ENCODE measurements at places on chromosomes 3 and 15.

- H3K27me3 ChIP-seq: peaks cover 59% of the 10 kb centered on the region
- H3K4me1 ChIP-seq: peaks cover 10% of the 10 kb centered on the region
- no peak for DNase-seq
- H3K27ac ChIP-seq: peak overlapping the region; percentile 4
- no peak overlapping the region for H3K4me3 ChIP-seq
Observed at GRCh38 chr3:39808467-39809180, 785 bp upstream of the MYRIP start.

GRCh38 chr15:65318870-65319356 is 14.4 kb downstream of the RNU5B-1 start:
- no peaks in the 10 kb centered on the region for H3K36me3 ChIP-seq
- no peak overlapping the region for H3K4me3 ChIP-seq
- no peaks in the 10 kb centered on the region for H3K27me3 ChIP-seq
- H3K4me1 ChIP-seq: no peaks in the 10 kb centered on the region

DNA sequence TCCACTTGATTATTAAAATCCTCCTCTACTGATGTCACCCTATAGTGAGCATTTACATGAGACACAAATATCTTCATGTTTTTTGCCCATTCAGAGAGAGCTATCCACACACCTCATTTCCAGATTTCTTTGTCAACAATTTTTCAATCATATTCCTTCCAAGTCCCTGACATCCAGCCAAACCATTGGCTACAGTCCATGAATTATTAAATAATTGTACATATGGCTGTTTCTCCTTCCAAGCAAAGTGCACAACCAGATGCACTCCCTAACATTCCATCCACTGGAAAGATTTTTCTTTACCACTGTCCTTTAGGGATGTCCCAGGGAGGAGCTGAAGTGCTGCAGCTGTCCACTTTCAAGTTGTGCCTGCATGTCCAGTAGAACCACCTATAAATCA is 328.0 kb upstream of the MDFIC2 start:
- no peak for DNase-seq
- H3K36me3 ChIP-seq: no peaks in the 10 kb centered on the region
- no peaks in the 10 kb centered on the region for H3K4me1 ChIP-seq
- H3K27ac ChIP-seq: no peak overlapping the region
- H3K4me3 ChIP-seq: no peak overlapping the region

DNA sequence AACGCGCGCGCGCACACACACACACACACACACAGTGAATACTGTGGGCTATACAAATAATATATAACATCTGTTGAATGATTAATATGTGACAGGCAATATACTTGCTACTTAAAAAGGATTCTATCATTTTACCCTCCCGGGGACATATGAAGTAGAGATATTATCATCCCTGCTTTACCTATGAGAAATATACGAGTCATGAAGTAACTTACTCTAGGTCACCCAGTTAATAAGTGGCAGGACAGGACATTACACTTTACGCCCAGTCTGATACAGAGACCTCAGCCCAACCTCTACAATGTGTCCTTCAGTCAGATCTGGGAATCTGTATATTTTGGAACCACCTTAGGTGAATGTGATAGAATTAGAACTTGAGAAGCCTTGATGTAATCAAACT is 55.4 kb downstream of the CCDC54 start:
- peaks cover 6% of the 10 kb centered on the region for H3K4me1 ChIP-seq
- H3K4me3 ChIP-seq: no peak overlapping the region
- H3K27ac ChIP-seq: no peak overlapping the region

DNA sequence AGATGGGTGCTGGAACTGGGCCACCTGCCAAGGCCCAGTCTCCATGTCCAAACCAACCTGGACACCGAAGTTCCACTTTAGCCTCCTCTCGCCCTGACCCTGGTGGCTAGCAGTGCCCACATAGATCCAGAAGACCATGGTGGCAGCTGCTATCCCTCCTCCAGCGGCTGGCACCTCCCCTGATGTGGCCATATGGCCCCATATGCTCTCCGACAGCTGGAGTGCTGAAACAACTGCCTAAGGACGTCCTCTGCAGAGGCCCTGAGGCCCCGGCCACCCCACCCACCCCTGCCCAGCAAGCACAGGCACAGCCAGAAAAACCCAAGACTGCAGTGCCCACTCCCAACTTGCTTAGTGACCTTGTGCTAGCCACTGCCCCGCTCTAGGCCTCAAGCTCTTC is 182.3 kb upstream of the LINGO1 start:
- no peak for DNase-seq
- H3K4me1 ChIP-seq: no peaks in the 10 kb centered on the region
- no peaks in the 10 kb centered on the region for H3K36me3 ChIP-seq
- H3K27ac ChIP-seq: no peak overlapping the region
- H3K4me3 ChIP-seq: no peak overlapping the region

- no peaks in the 10 kb centered on the region for H3K4me1 ChIP-seq
- H3K27ac ChIP-seq: no peak overlapping the region
- no peaks in the 10 kb centered on the region for H3K36me3 ChIP-seq
- H3K27me3 ChIP-seq: no peaks in the 10 kb centered on the region
Observed at GRCh38 chr15:35530698-35531097, 15.3 kb downstream of the DPH6 start.

DNA sequence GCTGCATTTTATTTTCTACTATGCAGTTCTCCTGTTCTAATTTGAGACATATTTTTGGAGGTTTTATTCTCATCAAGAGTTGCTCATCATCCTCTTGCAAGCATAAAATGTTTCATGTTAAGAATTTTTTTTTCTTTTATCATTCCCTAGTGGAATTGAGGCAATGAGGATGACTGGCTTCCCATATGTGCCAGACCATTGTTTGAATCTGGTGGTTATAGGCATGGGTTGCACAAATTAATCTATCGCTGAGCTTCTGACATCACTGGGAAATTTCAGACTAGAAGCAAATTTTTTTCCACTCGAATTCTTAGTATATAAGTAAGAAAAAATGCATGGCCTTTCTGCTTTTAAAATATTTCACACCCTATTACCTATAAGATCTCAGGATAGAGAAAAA is 279.1 kb upstream of the PLSCR5 start:
- no peaks in the 10 kb centered on the region for H3K36me3 ChIP-seq
- no peaks in the 10 kb centered on the region for H3K27me3 ChIP-seq
- H3K4me1 ChIP-seq: no peaks in the 10 kb centered on the region

GRCh38 chr15:101024706-101025500 is 105.7 kb downstream of the LRRK1 start:
- no peaks in the 10 kb centered on the region for H3K27me3 ChIP-seq
- no peak overlapping the region for H3K27ac ChIP-seq
- no peak for DNase-seq
- H3K36me3 ChIP-seq: no peaks in the 10 kb centered on the region

DNA sequence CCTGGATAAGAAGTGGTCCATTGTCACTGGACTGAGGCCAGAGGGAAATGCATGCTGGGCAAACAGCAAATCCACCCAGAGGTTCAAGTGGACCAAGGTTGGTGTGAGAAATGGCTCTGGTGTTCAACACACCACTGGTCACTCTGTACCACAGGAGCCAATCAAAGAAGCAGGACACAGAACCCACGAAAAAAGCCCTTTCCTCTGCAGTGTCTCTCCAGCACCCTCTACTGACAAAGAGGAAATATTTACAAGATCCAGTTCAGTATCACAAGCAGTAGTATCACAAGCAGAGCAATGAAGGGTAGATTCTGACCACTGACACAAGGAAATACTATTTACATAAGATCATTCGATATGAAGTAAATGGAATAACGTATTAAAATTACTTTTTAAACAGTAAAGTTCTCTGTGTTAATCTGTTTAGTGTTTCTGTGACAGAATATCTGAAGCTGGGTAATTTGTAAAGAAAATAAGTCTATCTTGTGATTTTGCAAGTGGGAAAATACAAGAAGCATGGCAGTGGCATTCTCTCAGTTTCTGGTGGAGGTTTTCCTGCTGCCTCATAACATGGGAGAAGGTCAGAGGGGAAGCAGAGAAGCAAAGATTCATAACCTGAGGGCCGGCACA is 390.7 kb downstream of the EFHB start:
- H3K27me3 ChIP-seq: no peaks in the 10 kb centered on the region
- H3K27ac ChIP-seq: no peak overlapping the region
- no peaks in the 10 kb centered on the region for H3K36me3 ChIP-seq
- peak; percentile 13 for DNase-seq

DNA sequence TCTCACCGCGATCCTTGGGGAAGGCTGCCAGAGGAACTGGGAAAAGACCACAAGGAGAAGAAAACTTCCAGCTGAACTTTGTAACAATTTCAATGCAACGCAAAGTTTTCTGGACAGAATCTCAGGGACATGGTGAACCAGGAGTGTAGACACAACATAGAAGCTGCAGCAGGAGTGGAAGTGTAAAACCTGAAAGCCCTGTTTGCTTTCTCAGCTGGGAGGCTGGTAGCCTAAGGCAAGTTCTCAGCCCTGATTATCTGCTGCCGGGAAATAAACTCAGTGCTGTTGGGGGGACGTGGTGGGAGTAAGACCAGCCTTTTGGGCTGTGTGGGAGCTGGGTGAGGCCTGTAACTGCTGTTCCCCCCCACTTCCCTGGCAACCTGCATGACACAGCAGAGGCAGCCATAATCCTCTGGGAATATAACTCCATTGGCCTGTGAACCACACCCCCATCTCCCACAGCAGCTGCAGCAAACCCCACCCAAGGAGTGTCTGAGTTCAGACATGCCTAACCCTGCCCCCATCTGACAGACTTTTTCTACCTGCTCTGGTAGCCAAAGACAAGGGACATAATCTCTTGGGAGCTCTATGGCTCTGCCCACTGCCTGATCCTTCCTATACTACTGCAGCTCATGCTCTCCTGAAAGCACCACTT is 106.7 kb downstream of the ZNF621 start:
- no peak overlapping the region for H3K4me3 ChIP-seq
- DNase-seq: no peak
- no peak overlapping the region for H3K27ac ChIP-seq
- H3K27me3 ChIP-seq: no peaks in the 10 kb centered on the region
- H3K4me1 ChIP-seq: no peaks in the 10 kb centered on the region

- H3K27me3 ChIP-seq: no peaks in the 10 kb centered on the region
- peaks cover 37% of the 10 kb centered on the region for H3K36me3 ChIP-seq
- no peak overlapping the region for H3K27ac ChIP-seq
- H3K4me3 ChIP-seq: no peak overlapping the region
Observed at GRCh38 chr3:14471690-14472089, 68.5 kb downstream of the GRIP2 start.

- peak overlapping the region; percentile 53 for H3K27ac ChIP-seq
- no peak for DNase-seq
- peaks cover 55% of the 10 kb centered on the region for H3K27me3 ChIP-seq
- peak overlapping the region; percentile 52 for H3K4me3 ChIP-seq
- no peaks in the 10 kb centered on the region for H3K36me3 ChIP-seq
Observed at GRCh38 chr3:48503401-48504050, 448 bp downstream of the SHISA5 start.

GRCh38 chr3:33874815-33875214 is 76.4 kb downstream of the PDCD6IP start:
- no peak overlapping the region for H3K27ac ChIP-seq
- H3K4me3 ChIP-seq: no peak overlapping the region
- no peak for DNase-seq
- H3K27me3 ChIP-seq: no peaks in the 10 kb centered on the region
- no peaks in the 10 kb centered on the region for H3K4me1 ChIP-seq

DNA sequence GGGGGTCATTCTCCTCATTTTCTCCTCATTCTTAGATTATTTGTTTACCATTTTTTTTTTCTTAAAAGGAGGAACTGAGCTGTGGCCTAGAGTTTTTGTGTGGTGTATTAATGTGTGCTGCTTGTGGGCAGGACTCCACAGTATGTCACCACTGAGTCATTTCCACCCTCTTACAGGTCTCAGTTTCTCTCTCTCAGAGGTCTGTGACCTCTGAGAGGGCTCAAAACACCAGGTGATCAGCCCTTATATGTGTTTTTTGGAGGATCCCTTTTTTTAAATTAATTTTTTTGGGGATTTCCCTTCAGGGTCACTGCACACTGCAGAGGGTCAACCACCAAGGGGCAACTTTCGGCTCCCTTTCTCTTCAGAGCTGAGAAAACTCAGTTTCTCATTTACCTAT is 166.4 kb downstream of the SUCNR1 start:
- no peak overlapping the region for H3K4me3 ChIP-seq
- no peaks in the 10 kb centered on the region for H3K27me3 ChIP-seq
- H3K36me3 ChIP-seq: no peaks in the 10 kb centered on the region
- H3K4me1 ChIP-seq: no peaks in the 10 kb centered on the region
- no peak overlapping the region for H3K27ac ChIP-seq

DNA sequence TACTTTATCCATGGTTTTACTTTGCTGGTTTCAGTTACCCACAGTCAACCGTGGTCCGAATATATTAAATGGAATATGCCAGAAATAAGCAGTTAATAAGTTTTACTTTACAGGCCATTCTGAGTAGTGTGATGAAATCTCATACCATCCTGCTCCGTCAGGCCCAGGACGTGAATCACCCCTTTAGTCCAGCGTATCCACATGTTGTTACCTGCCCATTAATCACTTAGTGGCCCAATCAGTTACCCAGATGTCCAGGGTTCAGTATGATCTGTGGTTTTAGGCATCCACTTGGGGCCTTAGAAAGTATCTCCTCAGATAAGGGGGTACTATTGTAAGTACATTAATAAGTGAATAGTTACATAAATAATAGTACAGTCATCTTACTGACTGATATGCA is 88.0 kb downstream of the TTBK2 start:
- no peaks in the 10 kb centered on the region for H3K36me3 ChIP-seq
- no peaks in the 10 kb centered on the region for H3K4me1 ChIP-seq
- no peaks in the 10 kb centered on the region for H3K27me3 ChIP-seq
- no peak overlapping the region for H3K4me3 ChIP-seq

GRCh38 chr15:92693691-92694331 is 38.2 kb upstream of the FAM174B start:
- H3K27me3 ChIP-seq: no peaks in the 10 kb centered on the region
- H3K27ac ChIP-seq: no peak overlapping the region
- H3K4me1 ChIP-seq: no peaks in the 10 kb centered on the region
- no peaks in the 10 kb centered on the region for H3K36me3 ChIP-seq
- no peak for DNase-seq
- H3K4me3 ChIP-seq: no peak overlapping the region

GRCh38 chr15:37108381-37109167 is 8.2 kb upstream of the MEIS2 start:
- no peak for DNase-seq
- H3K27ac ChIP-seq: no peak overlapping the region
- H3K27me3 ChIP-seq: peaks cover 93% of the 10 kb centered on the region
- no peak overlapping the region for H3K4me3 ChIP-seq

GRCh38 chr3:111035902-111036301 is 35.7 kb upstream of the NECTIN3 start:
- no peak overlapping the region for H3K4me3 ChIP-seq
- no peaks in the 10 kb centered on the region for H3K27me3 ChIP-seq
- no peaks in the 10 kb centered on the region for H3K36me3 ChIP-seq
- no peak overlapping the region for H3K27ac ChIP-seq

All from thymus (tissue), 14 donors.